Activated T-cell treated with anti-CD3 and anti-CD28 coated beads, Interleukin-2, amount 50 U/mL, for 72 hours (primary cell): ENCODE measurements at places on chromosomes 13 and 19. TPM values are rescaled to one million over a fixed set of nuclear protein-coding genes. Genes with fewer than 3 reads are reported as not detected.

The PTPRH gene
- total RNA-seq: not detected

The KLC3 gene
- total RNA-seq: 0.42 TPM

The ZNF541 gene
- total RNA-seq: 0.69 TPM

- DNase-seq: no peak
These were observed 312.1 kb upstream of the PCDH20 start for GRCh38 chr13:61727767-61728166.

DNA sequence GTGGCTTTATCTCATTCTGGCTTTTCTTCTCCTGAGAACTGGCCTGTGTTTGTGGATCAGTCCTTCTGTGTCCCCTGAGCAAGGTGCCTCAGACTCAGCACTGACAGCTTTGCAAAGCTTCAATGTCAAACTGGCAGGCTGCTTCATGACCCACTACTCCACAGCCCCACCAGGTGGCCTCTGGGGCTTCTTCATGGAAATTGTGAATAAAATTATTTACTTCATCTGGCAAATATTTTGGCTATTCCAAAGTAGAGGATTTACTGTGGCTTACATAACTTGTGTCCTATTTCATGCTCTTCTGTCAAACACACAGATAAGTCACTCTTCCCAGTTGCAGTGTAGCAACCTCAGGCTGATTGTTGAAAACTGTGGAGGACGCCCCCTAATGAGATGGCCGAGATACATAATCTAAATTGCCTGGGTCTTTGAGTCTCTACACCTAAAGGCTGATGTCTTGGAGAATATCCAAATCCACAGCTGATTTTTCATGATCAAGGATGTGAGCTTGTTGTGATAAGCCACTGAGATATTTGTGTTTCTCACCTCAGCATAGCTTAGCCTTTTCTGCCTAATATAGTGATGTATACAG lies 721.9 kb upstream of the SLC10A2 start:
- DNase-seq: no peak

The IGFL2 gene
- not detected for total RNA-seq

GRCh38 chr19:4929186-4929585 lies 19.9 kb downstream of the UHRF1 start:
- DNase-seq: no peak

GRCh38 chr19:37691881-37692504 lies 27.6 kb downstream of the ZNF607 start:
- peak; percentile 85 for DNase-seq
